ENCODE measurements at places on chromosomes 2 and 18.

- no peak for DNase-seq
Measured at GRCh38 chr2:165790466-165790865, 3.6 kb downstream of the GALNT3 start.

GRCh38 chr18:9058406-9058805, 44.1 kb upstream of the NDUFV2 start:
- no peak for DNase-seq

- DNase-seq, result no peak
Measured at GRCh38 chr2:204115137-204116056, 178.8 kb downstream of the ICOS start.

DNA sequence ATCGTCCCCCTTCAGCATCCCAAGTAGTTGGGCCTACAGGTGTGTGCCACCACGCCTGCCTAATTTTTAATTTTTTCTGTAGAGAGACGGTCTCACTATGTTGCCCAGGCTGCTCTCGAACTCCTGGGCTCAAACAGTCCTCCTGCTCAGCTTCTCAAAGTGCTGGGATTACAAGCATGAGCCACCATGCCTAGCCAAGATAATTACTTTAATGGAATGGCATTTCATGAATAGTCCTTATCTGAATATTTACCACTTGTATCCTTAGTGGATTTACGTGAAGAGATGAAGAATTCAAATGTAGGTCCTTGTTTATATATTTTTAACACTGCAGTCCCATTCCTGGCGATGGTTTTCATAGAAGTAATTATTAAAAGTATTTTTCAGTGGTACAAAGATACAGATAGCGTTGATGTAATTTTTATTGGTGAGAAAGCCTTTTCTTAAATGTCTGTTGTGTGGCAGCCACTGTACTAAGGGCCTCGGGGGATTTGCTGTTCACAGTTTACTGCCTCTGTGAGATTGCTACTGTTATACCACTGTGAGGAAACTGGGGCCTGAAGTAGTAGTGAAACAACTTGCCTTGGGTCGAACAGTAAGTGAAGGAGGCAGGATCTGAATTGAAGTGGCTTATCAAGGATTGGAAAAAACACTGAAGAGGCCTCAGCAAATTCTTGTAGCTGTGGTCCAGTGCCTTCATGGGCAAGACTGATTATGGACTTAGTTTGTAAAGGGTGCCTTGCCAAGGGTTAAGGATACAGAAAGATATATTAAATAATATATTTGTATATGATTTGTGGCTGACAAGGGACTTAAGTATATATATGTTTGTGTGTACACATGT, 151.2 kb downstream of the PRPF40A start:
- no peak for DNase-seq

DNA sequence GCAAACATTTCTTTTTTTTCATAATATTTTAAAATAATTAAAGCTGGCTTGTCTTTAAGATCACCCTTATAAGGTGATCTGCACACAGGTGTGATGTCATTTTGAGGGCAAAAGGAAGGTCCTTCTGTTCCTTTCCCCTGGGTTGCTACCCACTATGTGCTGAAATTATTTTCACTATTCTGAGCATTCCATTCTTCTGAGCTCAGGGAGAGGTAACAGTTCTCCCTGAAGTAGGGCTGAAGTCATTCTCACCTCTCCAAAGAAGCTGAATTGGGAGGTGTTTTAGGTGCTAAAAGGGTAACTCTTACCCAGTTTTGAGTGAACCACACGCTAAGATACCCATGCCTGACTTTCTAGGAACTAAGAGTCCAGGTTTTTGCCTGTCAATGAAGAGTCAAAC, 247.6 kb downstream of the SLC4A3 start:
- no peak for DNase-seq

DNA sequence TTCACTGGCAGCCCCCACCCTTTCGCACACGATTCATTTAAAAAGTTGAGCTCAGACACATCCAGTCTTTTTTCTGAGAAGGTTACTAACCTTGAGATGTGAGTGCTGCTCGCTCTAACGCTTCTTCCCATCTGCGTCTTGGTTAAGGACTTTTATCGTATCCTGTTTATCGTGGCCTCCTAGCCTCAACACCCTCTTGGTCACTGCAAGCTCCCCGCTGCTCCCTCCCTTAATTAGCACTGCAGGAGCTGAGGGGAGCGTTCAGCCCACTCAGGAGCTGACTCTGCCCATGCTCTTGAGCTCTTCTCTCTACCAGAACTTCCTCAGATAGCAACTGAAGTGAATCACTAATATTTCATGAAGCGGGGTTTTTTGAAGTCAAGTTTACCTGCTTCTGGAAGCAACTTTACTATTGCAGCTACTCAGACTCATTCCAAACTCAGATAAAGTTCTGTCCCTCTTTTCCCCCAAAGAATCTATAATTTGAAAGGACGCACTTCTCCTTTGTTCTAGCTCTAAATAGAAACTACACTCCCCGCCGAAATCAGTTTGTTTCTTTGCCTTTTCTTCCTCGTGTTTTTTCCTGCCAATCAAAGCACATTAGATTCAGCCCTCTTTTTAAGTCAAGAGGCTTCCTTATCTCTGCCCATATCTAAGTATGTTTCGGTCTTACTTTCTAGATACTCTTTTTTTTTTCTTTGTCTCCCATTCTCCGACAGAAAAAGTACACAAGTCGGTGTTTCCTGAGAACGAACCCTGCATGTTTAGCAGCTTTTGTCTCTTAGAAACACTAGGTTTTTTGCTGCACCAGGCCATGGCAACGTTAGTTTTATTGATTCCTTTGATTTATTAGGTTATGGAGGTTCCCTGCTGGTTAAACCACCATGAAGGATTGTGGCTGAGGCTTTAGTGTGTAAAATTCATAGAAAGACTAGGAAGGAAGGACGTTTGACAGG, 9.3 kb upstream of the CD226 start:
- no peak for DNase-seq

GRCh38 chr2:140064243-140064642, 1284.1 kb upstream of the NXPH2 start:
- no peak for DNase-seq

DNA sequence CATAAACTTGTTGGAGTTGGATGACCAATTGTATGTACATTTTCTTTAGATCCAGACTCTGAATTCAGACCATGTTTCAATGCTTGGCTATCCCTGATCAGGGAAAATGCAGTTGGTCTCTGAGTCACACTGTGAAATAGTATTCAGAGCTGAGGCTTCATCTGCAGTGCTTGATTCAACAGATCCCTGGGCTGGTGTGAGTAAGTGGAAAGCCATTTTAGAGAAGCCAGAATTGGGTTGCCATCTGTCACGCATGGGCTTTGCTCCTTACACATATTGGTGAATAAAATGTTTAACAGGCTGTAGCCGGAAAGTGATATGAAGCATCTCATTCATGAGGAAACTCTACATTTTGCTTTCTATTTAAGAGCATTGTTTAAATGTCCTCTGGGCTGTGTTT, 50.0 kb upstream of the ACYP2 start:
- DNase-seq, result no peak

- no peak for DNase-seq
Measured at GRCh38 chr2:26241928-26242436, 2.5 kb downstream of the HADHA start.

GRCh38 chr2:236572482-236572881, 2.9 kb downstream of the ACKR3 start:
- DNase-seq, result no peak

Measured in activated T-cell treated with anti-CD3 and anti-CD28 coated beads for 4 hours (primary cell).